ENCODE measurements at places on chromosomes 2 and 18.

DNA sequence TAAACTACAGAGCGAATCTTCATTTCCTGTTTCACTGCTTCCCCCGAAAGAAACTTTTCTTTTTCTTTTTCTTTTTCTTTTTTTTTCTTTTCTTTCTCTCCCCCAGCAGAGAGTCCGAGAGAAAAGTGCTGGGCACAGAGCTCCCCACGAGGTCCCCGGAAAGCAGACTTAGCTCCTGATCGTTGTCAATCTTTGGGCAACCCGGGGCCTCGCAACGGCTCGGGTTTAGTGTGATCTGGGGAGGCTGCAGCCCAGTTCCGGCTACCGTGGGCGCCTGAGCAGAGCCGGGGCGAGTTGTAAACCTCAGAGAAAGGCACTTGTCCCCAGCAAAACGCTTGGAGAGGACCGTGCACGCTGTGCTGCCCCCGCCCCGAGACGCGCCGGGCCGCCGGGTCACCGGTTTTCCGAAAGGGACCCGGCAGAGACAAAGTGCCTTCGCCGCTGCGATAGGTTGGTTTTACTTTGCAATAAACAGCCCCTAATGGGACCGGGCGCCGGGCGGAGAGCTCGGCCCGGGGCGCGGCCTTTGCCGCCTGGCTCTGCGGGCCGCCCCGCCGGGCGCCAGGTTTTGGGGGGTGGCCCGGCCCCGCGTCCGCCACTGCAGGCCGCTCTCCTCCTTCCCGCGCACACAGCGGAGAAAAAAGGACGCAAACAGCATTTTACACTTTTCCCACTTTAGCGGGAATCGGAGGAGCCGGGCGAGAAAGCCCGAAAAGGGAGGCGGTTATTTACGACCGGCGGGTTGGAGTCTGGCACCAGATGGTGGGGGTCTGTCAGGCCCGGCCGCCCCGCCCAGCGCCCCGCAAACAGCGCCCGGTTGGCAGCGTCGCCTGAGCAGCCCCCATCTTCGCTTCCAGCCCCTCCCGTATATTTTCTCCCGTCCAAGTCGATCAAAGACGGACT is 136.0 kb downstream of the INSIG2 start:
- DNase-seq, result peak; percentile 15

- DNase-seq, result no peak
Observed at GRCh38 chr18:8626414-8627106, 17.3 kb downstream of the RAB12 start.

GRCh38 chr2:27855476-27855875 is 34.7 kb downstream of the RBKS start:
- no peak for DNase-seq

GRCh38 chr2:173965372-173966025 is at the start of gene SP3:
TSS of gene SP3 (minus strand) at chr2:173965373. CDS start at chr2:173965171, 202 bp downstream.
- peak; percentile 90 for DNase-seq

DNA sequence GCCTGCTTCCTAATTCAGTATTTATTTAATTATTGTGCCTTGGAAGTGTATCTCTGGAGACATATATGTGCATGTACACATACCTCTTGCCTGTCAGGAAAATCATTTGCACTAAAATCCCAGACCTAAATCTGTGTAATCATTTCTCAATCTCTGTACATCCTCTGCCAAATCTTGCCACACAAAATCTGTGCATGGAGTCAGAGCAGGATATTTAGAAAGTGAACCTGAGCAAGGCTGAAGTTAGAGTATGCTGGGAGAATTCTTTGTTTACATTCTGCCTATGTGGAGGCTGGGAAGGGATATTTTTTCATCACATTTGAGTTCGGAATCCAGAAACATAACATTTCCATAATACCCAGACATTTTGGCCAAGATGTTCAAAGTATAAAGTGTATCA is 9.3 kb downstream of the XRCC5 start:
- no peak for DNase-seq

- no peak for DNase-seq
Observed at GRCh38 chr2:16718576-16719484, 53.2 kb upstream of the CYRIA start.

DNA sequence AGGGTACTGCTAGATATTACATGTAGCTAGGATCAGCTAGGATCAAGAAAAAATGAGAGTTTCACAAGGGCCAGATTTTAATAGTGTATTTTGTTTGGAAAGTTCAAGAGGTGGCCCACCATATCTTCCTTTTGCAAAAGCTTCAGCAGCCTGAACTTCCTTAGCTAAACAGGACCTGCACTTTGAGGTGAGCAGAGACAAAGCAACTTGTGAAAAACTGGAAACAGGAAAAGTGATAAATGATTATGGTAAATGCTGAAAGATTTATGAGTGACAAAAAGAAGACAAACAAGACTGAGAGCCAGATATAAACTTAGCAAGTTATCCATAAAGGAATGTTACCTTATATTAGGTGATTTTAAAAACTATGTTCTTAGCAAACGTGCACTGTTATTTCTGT is 123.6 kb downstream of the ZNF521 start:
- DNase-seq, result no peak

GRCh38 chr2:134109246-134109645 is 144.6 kb upstream of the MGAT5 start:
- no peak for DNase-seq

DNA sequence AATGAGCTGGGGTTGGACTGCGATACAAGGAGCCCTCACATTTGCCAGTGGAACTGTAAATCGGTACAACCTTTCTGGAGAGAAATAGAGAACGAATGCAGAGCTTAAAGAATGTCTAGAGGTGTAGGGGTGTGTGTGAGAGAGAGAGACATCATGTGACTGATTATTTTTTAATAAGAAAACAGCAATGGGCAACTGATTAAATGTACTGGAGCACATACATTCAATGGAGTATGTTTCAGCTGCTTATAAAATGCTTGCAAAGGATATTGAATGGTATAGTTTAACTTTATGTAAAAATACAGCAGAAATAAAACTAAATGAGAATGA is 391 bp upstream of the TMEM17 start:
- no peak for DNase-seq

DNA sequence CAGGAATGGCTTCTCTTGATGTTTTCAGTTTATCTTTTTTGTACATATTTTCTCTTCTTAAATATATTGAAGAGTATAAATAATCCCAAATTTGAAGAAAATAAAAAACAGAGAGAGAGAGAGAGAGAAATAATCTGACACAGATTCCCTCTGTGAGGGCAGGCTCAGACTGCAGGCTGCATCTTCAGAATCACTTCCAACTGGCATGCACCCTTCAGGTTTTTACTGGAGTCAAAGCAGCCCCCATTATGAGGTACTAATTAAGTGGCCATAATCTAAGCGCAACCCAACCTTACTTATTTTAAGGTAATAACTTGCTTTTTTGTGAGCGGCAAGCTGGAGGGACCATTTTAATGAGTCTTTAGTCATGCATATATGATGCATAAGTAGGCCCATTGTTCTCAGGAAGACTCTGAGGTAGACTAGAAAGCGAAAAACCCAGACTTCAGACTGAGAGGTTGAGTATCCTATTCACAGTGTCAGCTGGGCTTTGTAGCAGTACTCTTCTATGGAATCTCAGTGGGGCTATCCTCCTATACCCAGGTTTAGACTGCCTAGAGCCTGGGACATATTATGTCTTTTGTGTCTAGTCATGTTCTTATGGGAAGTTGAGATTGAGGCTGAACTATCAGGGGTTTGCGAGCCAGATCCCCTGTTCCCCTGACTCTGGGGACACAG is 167.4 kb downstream of the SP3 start:
- no peak for DNase-seq

DNA sequence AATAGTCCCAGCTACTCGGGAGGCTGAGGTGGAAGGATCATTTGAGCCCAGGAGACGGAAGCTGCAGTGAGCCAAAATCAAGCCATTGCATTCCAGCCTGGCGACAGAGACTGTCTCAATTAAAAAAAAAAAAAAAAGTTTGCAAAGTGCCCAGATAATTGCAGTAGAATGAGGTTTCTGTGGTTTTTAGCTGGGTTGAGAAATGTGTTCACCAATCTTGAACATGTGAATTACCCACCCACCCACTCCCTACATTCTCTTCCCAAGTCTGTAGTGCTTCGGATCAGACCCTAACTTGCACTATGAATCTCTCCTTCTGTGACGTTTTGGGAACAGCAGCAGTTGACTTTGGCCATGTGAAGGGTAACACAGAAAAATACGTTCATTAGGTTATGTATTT is 247.3 kb downstream of the PTGR3 start:
- no peak for DNase-seq

- no peak for DNase-seq
Observed at GRCh38 chr2:232419245-232420072, 12.8 kb downstream of the ALPG start.

DNA sequence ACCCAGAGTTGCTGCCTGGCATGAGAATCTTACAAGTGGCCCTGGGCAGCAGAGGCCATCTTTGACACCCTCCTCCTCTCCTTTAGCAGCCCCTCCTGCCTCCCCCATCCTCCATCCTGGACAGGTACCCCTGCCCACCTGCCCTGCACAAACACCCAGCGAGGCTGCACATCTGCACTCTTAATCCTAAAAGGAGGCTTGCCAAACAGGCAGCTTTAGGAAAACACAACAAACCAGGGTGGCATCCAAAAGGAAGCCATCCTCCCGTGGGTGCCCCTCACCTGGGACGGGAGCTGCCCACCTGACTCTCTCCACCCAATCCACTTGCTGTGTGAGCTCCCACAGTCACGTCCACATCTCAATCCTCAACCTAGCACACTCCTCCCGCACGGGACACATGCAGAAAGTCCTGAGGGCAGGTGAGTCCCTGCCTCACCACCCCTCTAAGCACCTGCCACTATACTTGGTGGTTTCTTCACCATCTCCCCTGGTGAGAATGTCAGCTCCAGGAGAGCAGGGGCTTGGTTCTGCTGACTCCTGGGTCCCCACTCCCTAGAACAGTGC is 5.8 kb downstream of the BIN1 start:
- DNase-seq, result no peak

DNA sequence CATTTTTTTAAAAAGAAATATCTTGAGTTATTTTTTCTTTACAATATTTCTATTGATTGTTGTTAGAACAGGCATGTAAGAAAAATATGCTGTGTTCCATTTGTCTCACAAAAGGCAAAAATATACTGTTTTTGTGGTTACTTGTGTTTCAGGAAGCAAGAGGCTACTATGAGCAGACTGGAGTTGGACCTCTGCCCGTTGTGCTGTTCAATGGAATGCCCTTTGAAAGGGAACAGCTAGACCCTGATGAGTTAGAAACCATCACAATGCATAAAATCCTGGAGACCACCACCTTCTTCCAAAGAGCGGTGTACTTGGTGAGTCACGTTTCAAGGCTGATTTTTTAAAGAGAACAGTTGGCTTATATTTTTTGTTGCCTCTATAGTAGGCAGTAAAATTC is 54.7 kb downstream of the UGGT1 start:
- DNase-seq, result no peak

GRCh38 chr2:240988146-240988545 is 10.3 kb upstream of the SNED1 start:
- no peak for DNase-seq

DNA sequence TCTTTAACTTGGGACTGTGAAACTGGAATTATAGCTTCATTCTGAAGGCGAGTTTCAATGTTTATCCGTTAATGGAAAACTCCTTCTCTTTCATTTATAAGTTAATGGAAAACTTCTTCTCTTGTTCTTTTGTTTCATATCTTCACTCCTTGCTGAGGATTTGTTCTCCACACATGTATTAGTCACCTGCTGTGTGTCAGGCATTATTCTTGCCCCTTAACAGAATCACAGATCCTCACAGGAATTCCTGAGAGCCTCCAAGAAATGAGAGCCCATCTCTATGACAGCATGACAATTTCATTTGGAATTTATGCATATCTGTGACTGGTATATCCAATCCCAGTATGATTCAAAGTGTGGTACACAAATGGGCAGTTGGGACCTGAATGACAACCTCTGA is 545.8 kb downstream of the BCL11A start:
- no peak for DNase-seq

- DNase-seq, result no peak
Observed at GRCh38 chr2:8431446-8432125, 250.3 kb upstream of the ID2 start.

DNA sequence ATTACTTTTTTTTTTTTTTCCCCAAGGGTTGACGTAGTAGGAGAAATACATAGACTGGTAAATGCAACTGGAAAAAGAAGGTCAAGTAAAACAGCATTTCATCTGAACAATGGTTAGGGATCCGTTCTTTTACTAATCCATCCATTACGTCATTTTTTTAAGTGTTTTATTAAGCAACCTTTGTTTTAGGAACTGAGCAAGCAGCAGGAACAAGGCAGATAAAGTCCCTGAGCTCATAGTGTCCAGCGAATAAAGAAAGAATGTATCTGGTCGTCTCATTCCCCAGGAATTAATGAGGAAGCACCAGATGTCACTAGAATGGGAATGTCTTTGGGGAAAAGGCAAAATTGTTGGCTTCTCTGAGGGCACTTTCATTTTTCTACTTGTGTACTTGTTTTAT is 842.4 kb downstream of the TDRD15 start:
- no peak for DNase-seq

- DNase-seq, result no peak
Observed at GRCh38 chr2:26494891-26495290, 17.0 kb upstream of the OTOF start.

- DNase-seq, result no peak
Observed at GRCh38 chr2:223538920-223539440, 63.2 kb downstream of the SCG2 start.

DNA sequence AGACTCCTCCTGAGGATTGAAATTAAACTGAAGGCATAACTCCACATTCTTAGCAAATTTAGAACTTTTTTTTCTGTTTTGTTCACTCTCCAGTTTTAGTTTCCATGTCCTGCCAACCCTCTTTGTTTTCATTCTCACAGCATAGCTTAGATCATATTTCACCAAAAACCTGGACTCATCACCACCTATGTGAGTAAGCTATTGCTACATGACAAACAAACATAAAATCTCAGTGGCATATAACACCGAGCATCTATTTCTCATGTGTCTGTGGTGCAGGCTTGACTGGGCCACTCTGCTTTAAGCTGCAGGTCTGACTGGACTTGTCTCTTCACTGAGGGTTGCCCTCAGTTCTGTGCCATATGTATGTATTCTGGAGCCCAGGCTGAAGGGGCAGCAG is 385.2 kb downstream of the ARHGAP15 start:
- DNase-seq, result no peak

DNA sequence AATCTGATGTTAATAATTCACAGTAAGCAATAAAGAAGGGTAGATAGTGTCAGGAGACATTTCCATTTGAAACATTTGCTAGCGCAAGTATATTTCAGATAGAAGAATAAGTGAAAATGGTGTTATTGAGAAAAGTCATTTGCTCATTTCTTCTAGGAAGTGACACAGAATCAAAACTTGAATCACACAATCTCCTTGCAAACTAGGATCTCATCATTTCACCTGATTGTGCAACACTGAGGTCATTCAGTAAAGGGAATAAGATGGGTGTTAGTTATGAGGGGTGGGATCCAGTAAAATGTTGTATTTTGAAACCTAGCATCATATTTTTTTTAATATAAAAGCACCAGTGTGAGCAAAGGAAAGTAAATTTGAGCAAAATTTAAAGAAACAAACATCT is 208.0 kb upstream of the KCNJ3 start:
- DNase-seq, result no peak

Data from stimulated activated CD4-positive, alpha-beta T cell treated with anti-CD3 and anti-CD28 coated beads, Interleukin-1b, Interleukin-23, amount 100 ng/mL, for 4 hours (primary cell).